Sigmoid colon (tissue), 7 donors: ENCODE measurements at places on chromosomes 2 and 18. TPM values are rescaled to one million over a fixed set of nuclear protein-coding genes. Genes with fewer than 3 reads are reported as not detected.

DNA sequence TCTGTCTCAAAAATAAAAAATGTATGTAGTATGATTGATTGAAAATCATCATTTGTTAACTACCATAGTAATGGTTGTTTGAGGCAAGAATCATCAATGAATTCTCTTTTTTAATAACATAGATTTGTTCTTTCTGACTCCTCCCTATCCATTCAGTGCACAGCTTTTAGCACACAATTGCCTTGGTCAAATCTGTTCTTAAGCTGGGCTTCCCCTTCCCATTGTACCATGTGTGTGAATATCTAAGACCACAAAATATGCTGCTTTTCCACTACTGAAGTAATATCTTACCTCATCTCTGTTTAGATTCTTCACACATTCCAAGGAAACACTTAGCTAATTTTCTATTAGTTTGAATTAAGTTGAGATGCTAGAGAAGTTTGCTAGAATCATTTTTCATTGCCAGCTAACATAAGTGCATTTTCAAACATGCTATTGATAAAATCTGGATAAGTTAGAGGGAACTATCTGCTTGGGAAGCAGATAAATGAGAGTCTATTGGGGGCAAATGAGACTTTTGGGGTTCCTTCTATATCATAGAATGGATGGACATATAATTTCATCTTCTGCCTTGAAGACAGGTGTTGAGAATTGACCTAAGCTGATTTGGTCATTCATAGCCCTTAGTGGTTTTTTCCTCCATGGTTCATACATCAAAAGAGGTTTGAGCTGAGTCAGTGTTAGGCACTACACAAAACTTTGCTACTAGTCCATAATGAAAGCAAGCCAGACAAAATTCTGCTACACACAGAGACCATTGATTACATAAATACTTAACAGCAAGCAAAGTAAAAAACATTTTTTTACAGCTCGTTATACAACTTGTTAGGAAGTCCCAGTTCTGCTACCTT lies 231.9 kb downstream of the PLCL1 start:
- no peak for DNase-seq

DNA sequence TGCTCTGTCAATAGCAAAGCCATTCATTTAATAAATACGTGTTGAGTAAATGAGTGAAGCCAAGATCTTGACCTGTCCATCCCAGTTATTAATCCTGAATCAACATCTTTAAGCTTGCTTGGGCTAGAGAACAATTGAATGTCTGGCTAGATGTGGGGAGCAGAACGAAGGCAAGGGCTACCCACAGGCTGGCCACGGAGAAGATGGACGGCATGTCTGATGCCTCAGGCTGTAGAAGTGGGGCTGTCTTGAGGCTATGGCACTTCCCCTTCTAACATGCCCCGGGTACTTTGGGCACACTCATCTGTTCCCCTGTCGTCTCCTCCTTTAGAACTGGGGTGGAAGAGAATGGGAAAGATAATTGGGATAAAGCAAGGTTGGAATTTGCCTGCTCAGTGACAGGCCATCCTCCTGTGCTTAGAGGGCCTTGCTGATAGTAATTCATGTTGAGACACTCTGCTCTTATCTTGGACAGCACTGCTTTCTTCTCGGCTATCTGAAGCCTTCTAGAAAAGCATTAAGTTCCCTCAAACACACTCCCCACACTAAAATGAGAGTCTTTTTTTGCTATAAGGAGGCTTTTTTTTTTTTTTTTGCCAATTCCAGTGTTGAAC lies 225.7 kb downstream of the MREG start:
- DNase-seq: no peak

DNA sequence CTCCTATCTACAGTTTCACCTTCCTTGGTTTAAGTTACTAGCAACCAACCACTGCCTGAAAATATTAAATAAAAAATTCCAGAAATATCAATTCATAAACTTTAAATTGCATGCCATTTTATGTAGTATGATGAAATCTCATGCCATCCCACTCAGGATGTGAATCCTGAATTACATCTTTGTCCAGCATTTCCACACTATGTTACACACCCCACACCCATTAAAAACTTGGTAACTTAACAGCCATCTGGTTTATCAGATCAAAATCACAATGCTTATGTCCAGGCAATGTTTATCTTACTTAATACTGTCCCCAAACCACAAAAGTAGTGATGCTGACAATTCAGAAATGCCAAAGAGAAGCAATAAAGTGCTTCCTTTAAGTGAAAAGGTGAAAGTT lies 21.6 kb downstream of the CUL3 start:
- DNase-seq: no peak

GRCh38 chr18:34734056-34734455 lies 24.0 kb downstream of the DTNA start:
- no peak for DNase-seq

- no peak for DNase-seq
Measured at GRCh38 chr2:16005816-16006536, 65.6 kb downstream of the MYCN start.

GRCh38 chr2:105697781-105698449 lies 46.8 kb upstream of the NCK2 start:
- DNase-seq: no peak

DNA sequence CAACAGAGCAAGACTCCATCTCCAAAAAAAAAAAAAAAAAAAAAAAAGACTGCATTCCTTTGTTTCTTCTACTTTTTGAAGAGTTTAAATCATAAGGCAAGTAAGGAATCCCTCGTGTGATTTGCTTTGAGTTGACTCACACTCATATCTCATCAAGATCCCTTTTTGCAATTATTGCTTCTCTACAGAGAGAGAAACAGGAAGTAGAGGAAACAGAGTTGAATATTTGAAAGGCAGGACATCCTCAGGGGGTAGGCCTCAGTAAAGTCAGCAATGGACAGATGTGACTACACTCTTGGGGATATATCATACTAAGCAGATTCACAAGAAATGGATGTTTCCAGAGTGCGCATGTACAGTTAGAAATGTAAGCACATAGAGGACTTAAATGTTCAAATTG lies 11.2 kb upstream of the EFR3B start:
- no peak for DNase-seq

Gene VSNL1
- total RNA-seq: 0.27 TPM

Gene STPG4
- 1.1 TPM for total RNA-seq

Gene DES
- total RNA-seq: 12,997 TPM

Gene EMILIN1
- 225 TPM for total RNA-seq

Gene LRRC30
- not detected for total RNA-seq

Gene RIT2
- total RNA-seq: not detected

Gene QPCT
- 73.9 TPM for total RNA-seq
